ENCODE measurements at places on chromosomes 5 and 9.

- DNase-seq: no peak
Measured at GRCh38 chr9:78003730-78004129, 27.9 kb downstream of the GNAQ start.

- DNase-seq: no peak
Measured at GRCh38 chr9:81082221-81082620, 607.1 kb downstream of the TLE1 start.

DNA sequence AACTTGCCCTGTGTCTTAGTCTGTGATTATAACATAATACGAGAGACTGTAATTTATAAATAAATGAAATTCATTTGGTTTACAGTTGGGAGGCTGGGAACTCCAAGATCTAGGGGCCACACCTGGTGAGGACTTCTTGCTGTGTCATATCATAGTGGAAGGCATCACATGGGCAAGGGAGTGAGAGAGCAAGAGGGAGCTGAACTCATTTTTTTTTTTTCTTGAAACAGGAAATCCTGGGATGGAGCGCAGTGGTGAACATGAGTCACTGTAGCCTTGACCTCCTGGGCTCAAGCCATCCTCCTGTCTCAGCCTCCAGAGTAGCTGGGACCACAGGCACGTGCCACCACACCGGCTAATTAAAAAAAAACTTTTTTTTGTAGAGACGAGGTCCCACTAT, 7.2 kb downstream of the MLANA start:
- no peak for DNase-seq

- no peak for DNase-seq
Measured at GRCh38 chr5:58412932-58413331, 47.0 kb downstream of the PLK2 start.

GRCh38 chr9:114057161-114057885, 20.8 kb downstream of the AMBP start:
- DNase-seq: no peak

DNA sequence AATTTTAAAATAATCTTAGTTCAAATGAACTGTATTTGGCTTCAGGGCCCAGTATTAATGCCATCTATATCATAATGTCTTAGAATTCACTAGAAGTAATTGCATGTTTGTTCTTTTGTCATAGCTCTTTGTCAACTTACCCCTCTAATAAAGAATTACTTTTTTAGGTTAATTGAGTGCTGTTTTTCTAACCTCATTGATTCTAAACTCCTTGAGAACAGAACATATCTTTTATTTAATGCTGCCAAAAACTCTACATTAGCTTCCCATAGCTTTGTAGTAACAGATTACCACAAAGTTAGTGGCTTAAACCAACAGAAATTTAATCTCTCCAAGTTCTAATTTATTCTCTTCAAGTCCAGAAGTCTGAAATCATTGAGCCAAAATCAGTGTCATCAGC, 242.4 kb downstream of the LURAP1L start:
- no peak for DNase-seq

DNA sequence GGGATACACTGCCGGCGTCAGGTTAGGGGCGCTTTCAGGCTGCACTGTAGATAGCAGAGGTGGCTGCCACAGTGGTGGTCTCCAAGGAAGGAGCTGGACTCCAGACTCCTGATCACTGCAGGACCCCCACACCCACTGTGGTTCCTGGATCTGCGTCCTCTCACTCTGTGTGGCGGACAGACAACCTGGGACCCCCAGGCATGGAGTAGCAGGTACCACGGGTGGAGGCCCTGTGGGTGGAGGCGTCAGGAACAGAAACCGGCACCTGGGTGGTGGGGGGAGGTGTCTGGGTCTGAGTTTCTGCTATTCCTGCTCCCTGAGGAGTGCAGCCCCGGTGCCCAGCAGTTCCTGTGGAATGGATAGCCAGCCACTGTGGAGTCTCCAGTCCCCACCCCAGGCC, 75.1 kb upstream of the PCAT7 start:
- DNase-seq: no peak

DNA sequence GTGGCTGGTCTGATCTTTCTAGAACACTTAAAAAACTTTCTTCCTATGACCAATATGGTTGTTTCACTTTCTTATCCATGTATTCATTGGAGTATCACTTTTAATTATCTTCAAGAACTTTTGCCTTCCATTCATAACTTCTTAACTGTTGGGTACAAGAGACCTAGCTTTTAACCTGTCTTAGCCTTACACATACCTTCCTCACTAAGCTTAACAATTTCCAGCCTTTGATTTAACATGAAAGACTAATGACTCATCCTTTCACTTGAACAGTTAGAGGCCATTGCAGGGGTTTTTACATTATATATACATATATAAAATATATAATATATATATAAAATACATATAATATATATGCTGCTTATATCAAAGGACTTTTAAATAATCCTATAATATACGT, 57.9 kb downstream of the ABHD17B start:
- DNase-seq: no peak

- DNase-seq: no peak
Measured at GRCh38 chr5:150694612-150695011, 6.2 kb downstream of the RBM22 start.

GRCh38 chr5:6350277-6351090, 27.9 kb downstream of the MED10 start:
- no peak for DNase-seq

GRCh38 chr5:3377831-3378230, 217.8 kb upstream of the IRX1 start:
- no peak for DNase-seq

DNA sequence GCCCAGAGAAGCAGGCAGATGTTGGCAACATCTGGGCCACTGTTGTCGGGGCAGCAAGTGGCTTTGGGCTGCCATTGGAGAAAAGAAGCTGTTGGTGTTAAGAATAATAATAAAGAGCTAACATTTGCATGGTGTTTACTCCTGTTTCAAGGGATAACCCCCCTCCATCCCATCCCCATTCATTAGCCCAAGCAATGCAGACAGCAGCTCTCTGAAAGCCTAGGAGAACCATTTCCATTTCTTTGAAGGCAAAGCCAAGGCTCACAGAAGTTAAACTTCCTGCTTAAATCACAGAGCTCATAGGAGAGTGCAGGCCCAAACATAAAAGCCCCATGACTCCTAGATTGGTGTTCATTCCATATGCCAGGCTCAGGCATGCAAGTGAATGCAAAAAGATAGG, 175.4 kb downstream of the ASTN2 start:
- DNase-seq: no peak

DNA sequence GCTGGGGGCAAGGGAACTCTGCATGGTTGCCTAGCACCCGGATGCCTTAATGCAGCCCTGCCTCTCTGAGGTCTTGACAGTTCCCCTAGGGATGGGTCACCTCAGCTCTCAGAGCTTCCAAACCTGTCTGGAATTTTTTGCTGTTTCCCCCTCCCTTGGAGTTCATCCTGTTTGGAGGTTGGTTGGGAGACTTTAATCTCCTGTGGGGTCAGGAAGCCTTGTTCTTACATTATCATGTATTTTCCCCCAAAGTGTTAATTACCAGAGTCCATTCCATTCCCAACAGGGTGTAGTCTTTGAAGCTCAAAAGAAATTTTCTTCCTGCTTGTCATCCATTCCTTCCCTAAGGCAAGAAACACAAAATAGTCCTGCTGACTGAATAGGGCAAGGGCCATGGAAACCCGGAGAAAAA, 150.3 kb upstream of the SPRY4 start:
- no peak for DNase-seq

- DNase-seq: no peak
Measured at GRCh38 chr5:173479711-173480110, 136.7 kb downstream of the BOD1 start.

DNA sequence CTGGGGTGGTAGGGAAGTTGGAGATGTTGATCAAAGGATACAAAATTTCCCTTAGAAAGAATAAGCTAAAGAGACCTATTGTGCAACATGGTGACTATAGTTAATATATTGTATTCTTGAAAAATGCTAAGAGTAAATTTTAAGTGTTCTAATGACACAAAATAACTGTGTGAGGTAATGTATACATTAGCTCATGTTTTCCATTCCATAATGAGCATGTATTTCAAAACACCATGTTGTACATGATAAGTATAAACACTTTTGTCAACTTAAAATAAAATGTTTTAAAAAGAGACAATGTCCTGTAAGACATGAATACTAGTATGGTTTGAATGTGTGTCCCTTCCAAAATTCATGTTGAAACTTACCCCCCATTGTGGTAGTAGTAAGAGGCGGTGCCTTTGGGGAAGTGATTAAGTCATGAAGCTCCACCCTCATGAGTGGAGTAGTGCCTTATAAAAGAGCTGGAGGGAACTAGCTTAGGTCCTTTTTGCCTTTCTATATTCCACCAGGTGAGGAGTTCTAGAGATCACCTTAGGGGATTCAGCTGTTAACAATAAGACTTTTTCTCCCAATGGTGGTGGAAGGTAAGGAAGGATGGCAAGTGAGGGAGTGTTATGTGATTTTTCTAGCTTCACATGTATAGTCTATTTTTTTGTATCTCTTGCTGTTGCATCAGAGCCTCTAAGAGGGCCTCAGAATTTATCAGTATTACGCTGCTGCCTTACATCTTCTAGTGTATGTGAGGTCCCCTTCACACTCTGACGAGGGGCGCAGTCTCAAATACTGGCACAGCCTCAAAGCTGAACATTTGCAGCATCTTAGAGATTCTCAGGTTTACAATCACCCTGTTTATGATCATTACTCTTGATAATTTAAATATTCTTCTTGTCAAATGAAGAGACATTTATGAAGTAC, 94.9 kb upstream of the NREP start:
- DNase-seq: no peak

GRCh38 chr9:105676351-105676923, 14.2 kb downstream of the TAL2 start:
- no peak for DNase-seq

DNA sequence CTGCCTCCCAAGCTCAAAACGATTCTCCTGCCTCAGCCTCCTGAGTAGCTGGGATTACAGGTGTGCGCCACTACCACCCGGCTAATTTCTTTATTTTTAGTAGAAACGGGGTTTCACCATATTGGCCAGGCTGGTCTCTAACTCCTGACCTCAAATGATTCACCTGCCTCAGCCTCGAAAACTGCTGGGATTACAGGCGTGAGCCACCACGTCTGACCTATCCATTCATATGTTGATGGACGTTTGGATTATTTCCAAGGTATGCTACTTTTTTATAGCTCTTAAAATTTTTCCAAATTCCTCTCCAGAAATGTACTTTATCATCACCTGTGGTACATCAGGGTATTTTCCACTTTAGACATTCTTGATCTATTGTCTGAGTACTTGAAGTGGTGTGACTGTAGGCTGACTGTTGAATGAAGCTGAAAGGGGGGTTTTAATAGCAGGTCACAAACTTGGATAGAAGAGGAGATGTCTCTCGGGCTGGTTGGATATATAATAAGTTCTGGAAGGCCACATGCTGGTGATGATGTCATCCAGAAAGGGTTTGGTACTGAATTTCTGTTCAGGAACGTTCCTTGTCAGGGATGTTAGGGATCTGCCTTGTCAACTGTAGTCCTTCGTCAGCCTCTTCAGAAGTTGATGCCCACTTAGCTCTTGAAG, 7.4 kb downstream of the CTNNA1 start:
- no peak for DNase-seq

- DNase-seq: no peak
Measured at GRCh38 chr5:114702136-114702535, 340.3 kb downstream of the KCNN2 start.

- DNase-seq: no peak
Measured at GRCh38 chr5:100430268-100431195, 104.6 kb upstream of the FAM174A start.

- DNase-seq: no peak
Measured at GRCh38 chr5:1517838-1518237, 5.9 kb downstream of the LPCAT1 start.

DNA sequence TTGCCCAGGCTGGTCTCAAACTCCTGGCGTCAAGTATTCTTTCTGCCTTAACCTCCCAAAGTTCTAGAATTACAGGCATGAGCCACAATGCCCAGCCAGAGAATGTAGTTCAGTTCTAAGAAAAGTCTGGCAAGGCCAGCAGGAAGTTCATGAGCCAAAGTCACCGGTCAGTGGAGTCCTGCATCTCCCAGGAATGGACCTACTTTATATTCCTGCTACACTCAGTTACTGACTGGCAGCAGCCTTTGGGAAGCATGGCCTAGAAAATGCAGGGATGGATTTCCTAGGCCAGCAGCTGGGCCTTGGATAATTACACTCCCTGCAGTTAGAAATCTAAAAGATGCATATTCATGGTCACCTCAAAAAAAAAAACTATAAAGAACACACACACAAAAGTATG, 135.7 kb downstream of the CAAP1 start:
- peak; percentile 27 for DNase-seq

- DNase-seq: no peak
Measured at GRCh38 chr9:37156781-37157356, 36.5 kb downstream of the ZCCHC7 start.

- DNase-seq: no peak
Measured at GRCh38 chr5:112379542-112380325, 39.3 kb downstream of the EPB41L4A start.

DNA sequence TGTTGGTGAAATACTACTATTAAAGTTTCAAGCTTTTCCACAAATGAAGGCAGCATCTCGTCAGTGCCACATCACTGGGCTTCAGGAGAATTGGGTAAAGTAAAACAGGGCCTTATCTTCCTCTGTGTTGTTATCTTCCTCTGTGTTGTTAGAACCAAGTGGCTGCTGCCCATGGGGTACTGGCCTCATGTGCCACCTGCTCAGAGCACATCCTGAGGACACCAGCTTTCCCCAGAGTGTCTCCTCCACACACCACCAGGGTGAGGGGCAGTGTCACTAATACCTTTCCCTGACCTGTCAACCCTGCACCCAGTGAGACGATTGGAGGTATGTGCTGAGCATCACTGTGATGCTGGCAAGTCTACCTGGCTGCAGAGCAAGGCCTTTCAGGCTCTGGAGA, 499.9 kb downstream of the SEMA5A start:
- no peak for DNase-seq

GRCh38 chr5:79408028-79408427, 105.9 kb downstream of the HOMER1 start:
- DNase-seq: no peak

- DNase-seq: no peak
Measured at GRCh38 chr5:38827525-38827924, 18.3 kb upstream of the OSMR start.

DNA sequence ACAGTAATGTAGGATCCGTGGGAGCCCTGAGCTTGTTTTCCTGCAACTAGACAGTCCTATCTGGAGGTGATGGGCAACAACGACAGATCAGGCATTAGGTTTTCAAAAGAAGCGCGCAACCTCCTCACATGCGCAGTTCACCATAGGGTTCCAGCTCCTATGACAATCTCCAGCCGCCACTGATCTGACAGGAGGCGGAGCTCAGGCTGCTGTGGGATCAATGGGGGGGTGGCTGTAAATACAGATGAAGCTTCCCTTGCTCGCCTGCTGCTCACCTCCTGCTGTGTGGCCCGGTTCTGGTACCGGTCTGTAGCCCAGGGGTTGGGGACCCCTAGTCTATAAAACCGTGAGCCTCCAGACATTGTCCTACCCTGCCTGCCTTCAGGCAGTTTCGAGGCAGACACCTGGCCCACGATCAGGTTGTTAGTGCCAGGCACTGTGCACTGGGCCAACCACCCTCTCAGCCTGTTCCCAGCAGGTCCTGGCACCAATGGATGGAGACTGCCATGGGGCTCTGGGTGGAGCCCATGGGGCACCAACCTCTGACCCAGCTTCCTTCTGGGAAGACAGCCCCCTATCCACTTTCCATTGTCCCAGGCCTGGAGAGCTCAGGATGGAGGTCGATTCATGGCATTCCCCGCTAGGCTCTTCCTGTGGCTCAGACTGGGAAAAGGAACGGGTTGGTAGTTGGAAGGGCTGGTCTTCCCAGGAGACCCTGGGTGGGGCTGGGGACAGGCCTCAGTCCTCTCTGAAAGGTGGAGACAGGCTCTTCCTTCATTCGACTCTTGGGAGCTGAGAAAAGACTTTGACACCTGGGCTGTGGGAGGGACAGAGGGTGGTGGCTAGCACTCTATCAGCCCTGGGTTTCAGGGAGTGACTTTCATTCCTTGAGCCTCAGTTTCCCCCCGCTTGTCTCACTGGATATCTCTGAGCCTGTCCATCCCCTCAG, 1.7 kb downstream of the ENDOG start:
- peak; percentile 50 for DNase-seq

Measured in nucleus accumbens (tissue), 56 donors.